Activated CD4-positive, alpha-beta memory T cell treated with anti-CD3 and anti-CD28 coated beads for 36 hours (primary cell): ENCODE measurements at places on chromosomes 3 and 15. TPM values are rescaled to one million over a fixed set of nuclear protein-coding genes. Genes with fewer than 3 reads are reported as not detected.

DNA sequence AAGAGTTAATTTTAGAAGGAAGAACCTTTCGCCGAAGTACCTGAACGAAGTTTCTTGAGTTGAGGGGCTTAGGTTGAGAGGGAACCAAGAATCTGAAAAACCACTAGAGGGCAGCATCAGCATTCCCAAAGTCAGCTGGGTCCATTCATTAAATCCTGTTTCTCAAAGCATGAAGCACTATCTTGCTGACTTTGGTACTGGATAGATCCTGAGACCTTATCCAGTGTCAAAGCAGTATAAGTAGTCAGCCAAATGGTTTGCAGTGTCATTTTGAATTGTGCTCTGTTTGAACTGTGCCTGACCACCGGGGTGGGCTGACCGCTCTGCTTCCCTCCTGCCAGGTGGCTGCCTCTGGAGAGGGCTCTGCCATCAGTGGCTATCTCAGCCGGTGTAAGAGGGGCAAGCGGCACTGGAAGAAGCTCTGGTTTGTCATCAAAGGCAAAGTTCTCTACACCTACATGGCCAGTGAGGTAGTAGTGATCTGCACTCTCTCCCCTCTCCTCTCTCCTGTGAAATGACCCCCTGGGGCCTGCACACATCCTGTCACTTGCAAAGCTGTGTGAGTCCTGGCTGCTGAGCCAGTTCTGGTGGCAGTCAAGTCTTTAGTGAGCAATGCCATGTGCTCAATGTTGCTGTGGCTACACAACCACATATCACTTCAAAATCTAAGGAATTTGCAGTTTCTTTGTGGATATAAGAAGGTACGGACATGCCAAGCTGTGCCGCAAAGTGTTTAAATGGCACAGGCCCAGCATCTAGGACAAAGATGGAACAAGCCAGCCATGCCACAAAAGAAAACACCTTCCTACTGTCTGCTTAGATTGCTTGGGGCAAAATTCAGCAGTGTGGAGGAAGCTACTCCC, 21.4 kb upstream of the NR2C2 start:
- H3K27ac ChIP-seq: no peak overlapping the region
- H3K4me3 ChIP-seq: no peak overlapping the region
- no peaks in the 10 kb centered on the region for H3K4me1 ChIP-seq

GRCh38 chr3:133206921-133207320, 168.7 kb downstream of the TMEM108 start:
- H3K27ac ChIP-seq: no peak overlapping the region
- no peak overlapping the region for H3K4me3 ChIP-seq
- no peak for DNase-seq

Gene WNT5A
- total RNA-seq: not detected

Gene LRRC31
- total RNA-seq: not detected

- peaks cover 44% of the 10 kb centered on the region for H3K4me1 ChIP-seq
- peak overlapping the region; percentile 89 for H3K4me3 ChIP-seq
- peaks cover 15% of the 10 kb centered on the region for H3K36me3 ChIP-seq
- peak overlapping the region; percentile 86 for H3K27ac ChIP-seq
- peaks cover 3% of the 10 kb centered on the region for H3K27me3 ChIP-seq
Observed at GRCh38 chr15:75843678-75844581, 683 bp downstream of the UBE2Q2 start.

DNA sequence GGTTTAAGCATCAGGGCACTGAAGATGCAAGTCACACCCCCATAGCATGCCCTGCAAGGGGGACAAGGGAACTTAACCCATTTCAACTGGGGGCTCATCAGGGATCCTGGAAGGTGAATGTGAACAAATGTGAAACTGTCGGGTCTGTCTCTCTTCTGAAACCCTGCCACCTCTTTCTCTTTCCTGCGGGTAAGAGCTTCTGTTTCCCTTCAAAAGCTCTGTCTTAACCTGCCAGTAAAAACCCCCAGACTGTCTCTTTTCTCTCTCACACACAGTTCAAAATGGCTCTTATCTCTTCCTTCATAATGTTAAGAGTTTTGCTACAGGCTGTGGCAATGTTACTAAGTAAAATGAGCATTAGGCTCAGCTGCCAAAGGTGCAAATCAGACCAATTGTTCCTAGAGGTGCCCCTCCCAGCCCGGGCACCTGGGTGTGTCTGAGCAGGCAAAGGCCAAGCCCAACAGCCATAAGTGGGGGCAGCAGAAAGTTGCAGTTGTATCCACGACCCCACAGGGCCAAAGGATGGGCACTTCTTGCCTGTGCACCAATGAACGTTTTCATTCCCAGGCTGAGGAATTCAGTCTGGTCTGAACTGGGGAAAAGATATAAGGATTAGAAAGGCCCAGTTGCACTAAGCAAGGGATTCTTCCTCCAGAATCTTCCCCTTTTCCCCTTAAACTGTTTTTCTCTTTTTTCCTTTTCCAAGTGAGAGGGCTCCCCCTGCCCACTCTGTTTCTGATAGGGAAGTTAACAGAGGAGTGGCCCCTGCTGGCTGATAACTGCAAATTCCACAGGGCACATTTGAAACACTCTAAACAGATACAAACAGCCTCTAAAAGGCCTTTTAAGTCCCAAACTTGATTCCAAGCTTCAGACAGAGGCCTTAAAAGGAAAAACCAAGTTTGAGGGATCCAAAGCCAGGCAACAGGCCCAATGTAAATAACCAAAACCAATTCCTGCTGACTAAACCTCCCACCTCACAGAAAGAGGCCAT, 113.8 kb upstream of the EPHA6 start:
- no peak for DNase-seq
- H3K27me3 ChIP-seq: no peaks in the 10 kb centered on the region
- no peaks in the 10 kb centered on the region for H3K4me1 ChIP-seq
- H3K36me3 ChIP-seq: no peaks in the 10 kb centered on the region

GRCh38 chr3:111081008-111081545, 9.5 kb downstream of the NECTIN3 start:
- peaks cover 5% of the 10 kb centered on the region for H3K4me1 ChIP-seq
- no peaks in the 10 kb centered on the region for H3K27me3 ChIP-seq
- no peak overlapping the region for H3K4me3 ChIP-seq
- no peak for DNase-seq
- no peak overlapping the region for H3K27ac ChIP-seq
- H3K36me3 ChIP-seq: no peaks in the 10 kb centered on the region

Gene ASB14
- not detected for total RNA-seq

Gene KNG1
- total RNA-seq: not detected

GRCh38 chr3:49554633-49555265, 472 bp downstream of the BSN start:
- H3K4me1 ChIP-seq: peaks cover 21% of the 10 kb centered on the region
- peaks cover 54% of the 10 kb centered on the region for H3K27me3 ChIP-seq
- peaks cover 4% of the 10 kb centered on the region for H3K36me3 ChIP-seq
- no peak for DNase-seq
- no peak overlapping the region for H3K27ac ChIP-seq
- peak overlapping the region; percentile 64 for H3K4me3 ChIP-seq

- H3K4me3 ChIP-seq: no peak overlapping the region
- no peak overlapping the region for H3K27ac ChIP-seq
- H3K36me3 ChIP-seq: peaks cover 1% of the 10 kb centered on the region
- DNase-seq: no peak
Observed at GRCh38 chr3:94024385-94024784, 4.0 kb downstream of the STX19 start.

Gene DIPK2A
- total RNA-seq: 9.8 TPM

GRCh38 chr3:49177073-49177472, 5.7 kb downstream of the KLHDC8B start:
- H3K27me3 ChIP-seq: peaks cover 8% of the 10 kb centered on the region
- H3K4me1 ChIP-seq: no peaks in the 10 kb centered on the region
- DNase-seq: no peak
- no peak overlapping the region for H3K4me3 ChIP-seq
- H3K27ac ChIP-seq: no peak overlapping the region
- H3K36me3 ChIP-seq: no peaks in the 10 kb centered on the region

DNA sequence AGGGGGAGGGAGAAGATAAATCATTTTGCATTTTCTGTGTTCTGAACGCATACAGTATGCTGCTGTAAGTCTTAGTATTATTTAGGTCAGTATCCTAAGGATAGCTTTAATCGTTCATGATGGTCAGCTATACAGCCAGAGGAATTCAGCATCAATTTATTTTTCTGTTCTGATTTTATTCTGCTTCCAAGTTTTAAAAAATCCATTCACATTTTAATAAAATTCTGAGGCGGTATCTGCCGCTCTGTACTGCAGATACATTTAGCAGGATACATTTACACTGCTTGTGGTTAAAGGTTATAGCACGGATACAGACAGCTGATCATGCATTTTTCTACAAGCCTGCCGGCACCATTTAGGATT, 17.8 kb downstream of the ZBTB38 start:
- no peak for DNase-seq
- peak overlapping the region; percentile 87 for H3K27ac ChIP-seq
- peaks cover 5% of the 10 kb centered on the region for H3K27me3 ChIP-seq
- peaks cover 28% of the 10 kb centered on the region for H3K4me1 ChIP-seq

- no peak overlapping the region for H3K27ac ChIP-seq
- no peaks in the 10 kb centered on the region for H3K36me3 ChIP-seq
- no peak overlapping the region for H3K4me3 ChIP-seq
- H3K4me1 ChIP-seq: no peaks in the 10 kb centered on the region
Observed at GRCh38 chr3:124157748-124158147, 165.8 kb upstream of the ROPN1 start.

Gene ARL14
- not detected for total RNA-seq

Gene MAPKBP1
- total RNA-seq: 16.1 TPM

DNA sequence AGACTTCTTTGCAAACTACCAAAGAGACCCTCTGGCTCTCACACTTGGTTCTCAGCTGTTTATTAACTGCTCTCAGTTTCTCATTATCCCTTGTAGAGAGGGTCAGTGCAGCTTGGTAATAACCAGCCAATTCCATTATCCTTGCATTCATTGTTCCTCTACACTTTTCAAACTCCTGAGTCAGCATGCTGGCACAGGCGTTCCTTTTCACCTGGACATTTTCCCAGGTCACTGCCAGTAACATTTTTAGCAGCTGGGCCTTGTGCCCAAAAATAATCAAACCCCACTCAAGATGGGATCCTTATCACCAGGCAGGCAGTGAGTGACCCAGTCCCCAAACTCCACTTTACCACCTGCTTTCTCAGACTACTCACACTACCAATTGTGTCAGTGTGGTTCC, 4.8 kb upstream of the SUMF1 start:
- no peak overlapping the region for H3K27ac ChIP-seq
- H3K27me3 ChIP-seq: peaks cover 12% of the 10 kb centered on the region
- no peak overlapping the region for H3K4me3 ChIP-seq
- DNase-seq: no peak

Gene FEZF2
- not detected for total RNA-seq

GRCh38 chr3:174529298-174529697, 329.8 kb upstream of the NAALADL2 start:
- DNase-seq: no peak
- H3K36me3 ChIP-seq: no peaks in the 10 kb centered on the region
- no peaks in the 10 kb centered on the region for H3K4me1 ChIP-seq
- H3K27ac ChIP-seq: no peak overlapping the region
- no peak overlapping the region for H3K4me3 ChIP-seq

DNA sequence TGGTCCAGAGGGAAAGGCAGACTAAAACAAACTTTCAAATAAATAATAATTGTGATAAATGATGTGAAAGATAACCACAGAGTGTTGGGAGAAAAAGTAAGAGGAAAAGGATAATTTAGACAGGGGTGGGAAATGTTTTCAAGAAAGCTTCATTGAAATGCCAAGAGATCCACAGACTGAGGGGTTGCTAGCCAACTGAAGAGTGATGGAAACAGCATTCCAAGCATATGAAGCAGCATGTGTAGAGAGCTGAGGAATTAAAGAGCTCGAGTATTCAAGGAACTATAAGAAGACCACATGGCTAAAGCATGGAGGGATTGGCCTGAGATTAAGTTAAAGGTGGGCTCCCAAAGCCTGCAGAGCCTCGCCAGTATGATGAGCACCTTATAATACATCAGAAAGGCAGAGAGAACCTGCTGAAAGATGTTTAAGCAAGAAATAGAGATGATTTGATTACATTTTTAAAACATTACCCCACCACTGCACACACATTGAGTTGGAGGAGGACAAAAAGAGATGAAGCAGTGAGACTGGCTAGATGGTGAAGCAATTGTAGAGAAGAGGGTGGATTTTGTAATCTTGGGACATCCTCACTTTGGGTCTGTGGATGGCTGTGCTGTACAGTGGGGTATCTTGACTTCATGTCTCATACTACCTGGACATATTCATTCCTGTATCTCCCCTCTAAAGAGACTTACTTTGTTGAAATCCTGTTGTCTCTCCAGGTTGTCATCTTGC, 100.8 kb downstream of the STAC start:
- DNase-seq: no peak
- H3K27ac ChIP-seq: no peak overlapping the region
- H3K4me1 ChIP-seq: no peaks in the 10 kb centered on the region
- H3K4me3 ChIP-seq: no peak overlapping the region

GRCh38 chr15:73582851-73583379, 50.3 kb downstream of the NPTN start:
- H3K4me1 ChIP-seq: peaks cover 15% of the 10 kb centered on the region
- no peak for DNase-seq
- no peak overlapping the region for H3K27ac ChIP-seq
- H3K27me3 ChIP-seq: no peaks in the 10 kb centered on the region
- no peak overlapping the region for H3K4me3 ChIP-seq

GRCh38 chr3:171181907-171182690, 155.6 kb upstream of the SLC2A2 start:
- no peak overlapping the region for H3K4me3 ChIP-seq
- DNase-seq: no peak
- H3K27me3 ChIP-seq: no peaks in the 10 kb centered on the region

DNA sequence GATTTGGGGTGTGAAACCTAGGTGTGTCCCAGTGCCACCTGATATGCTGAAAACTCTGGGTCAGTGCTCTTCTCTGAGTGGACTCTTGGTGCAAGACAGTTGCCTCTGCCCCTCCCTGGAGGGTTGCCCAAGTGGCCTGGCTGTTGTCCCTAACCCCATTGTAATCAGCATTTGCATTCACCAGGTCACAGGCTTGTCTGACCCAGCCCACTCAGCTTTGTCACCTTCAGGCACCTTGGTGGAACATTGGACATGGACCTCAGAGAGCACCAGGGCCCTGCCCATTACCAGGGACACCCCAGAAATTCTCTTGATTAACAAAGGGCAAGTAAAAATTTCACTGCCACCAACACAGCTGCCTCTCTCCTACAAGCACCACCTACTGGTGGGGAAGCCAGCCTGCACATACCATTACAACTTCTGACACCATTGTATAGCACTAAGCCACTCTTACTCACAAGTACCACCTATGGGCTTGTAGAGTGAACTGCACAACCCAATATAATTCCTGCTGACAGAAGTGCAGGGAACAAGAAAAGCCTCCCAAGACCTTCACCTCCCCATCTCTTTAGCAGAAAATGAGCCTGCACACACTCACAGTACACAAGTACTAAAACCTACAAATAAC, 324.6 kb downstream of the EPHA6 start:
- no peaks in the 10 kb centered on the region for H3K27me3 ChIP-seq
- H3K27ac ChIP-seq: no peak overlapping the region
- H3K36me3 ChIP-seq: no peaks in the 10 kb centered on the region

DNA sequence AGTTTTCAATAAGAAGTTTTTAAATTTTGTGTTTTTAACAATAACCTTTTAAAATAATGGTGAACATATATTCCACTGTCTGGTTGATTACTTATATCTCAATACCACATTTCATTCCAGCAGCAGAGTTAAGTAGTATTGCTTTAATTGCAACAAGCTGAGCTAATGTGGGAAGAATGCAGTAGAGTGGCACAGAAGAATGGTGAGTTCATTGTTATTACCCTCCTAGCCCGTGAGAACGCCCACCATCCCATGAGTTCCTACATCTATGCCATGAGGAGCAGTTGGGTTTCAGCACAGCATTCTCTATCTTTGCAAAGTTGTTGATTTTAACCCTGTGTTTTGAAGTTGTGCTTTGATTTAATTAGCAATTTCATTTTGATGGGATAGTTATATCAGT, 17.8 kb upstream of the NR2E3 start:
- no peak for DNase-seq
- no peaks in the 10 kb centered on the region for H3K4me1 ChIP-seq
- no peaks in the 10 kb centered on the region for H3K36me3 ChIP-seq
- no peak overlapping the region for H3K27ac ChIP-seq
